Stimulated activated CD4-positive, alpha-beta T cell treated with anti-CD3 and anti-CD28 coated beads, TNF-alpha, amount 100 ng/mL, for 24 hours (primary cell): ENCODE measurements at places on chromosomes 1 and 21.

DNA sequence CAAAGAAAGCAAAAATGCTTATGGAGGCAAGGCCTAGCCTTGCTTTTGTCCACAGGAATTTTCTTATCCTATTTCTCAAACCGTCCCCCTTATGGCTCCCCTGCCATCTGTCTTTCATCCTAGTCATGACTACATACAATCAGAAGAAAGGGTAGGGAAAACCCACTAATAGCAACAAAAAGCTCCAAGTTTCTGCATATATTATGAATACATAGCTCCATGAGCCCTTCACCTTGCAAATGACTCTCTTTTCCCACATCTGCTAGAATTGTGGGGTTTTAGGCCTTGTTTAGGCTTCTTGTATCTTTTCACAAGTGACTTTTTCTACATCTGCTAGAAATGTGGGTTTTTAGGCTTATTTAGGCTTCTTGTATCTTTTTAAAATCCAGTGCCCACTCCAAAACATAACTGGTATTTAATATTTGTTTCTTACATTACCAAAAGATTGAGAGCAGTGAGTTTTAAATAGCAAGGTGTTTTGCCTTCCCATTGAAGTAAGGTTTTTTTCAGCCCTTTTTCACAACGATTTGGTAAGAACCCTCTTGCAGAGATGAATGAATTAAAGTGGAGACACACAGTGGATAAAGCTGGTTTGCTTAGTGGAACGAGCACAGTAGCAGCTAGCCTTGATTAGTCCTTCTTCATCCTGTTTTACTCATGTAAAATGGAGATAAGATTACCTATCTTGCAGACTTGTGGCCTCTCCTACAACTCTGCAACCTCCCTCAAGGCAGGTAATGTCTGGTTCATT, 4.4 kb downstream of the GADD45A start:
- no peak for DNase-seq

DNA sequence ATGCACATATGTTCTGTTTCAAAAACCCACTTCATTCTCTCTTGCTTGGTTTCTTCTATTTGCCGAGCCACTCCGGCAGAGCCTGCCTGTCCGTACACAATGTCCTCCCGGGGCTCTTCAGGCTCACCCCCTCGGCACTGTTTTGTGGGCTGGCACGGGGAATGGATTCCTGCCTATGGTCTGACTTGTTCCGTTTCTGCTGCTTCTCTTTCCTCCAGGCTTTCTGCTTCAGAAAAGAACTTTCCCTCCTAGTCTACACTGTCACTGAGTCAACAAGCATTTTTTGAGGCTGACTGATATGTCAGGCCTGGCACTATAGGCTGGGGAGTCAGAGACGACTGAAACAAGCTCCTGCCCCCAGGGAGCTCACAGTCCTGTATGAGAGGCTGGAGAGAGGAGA, 28.4 kb upstream of the SARS1 start:
- no peak for DNase-seq

- DNase-seq = no peak
Measured at GRCh38 chr1:232932486-232933425, 17.7 kb upstream of the NTPCR start.

GRCh38 chr21:14569868-14570267, 23.8 kb upstream of the SAMSN1 start:
- no peak for DNase-seq

GRCh38 chr1:186899577-186899976, 70.8 kb downstream of the PLA2G4A start:
- DNase-seq = no peak

DNA sequence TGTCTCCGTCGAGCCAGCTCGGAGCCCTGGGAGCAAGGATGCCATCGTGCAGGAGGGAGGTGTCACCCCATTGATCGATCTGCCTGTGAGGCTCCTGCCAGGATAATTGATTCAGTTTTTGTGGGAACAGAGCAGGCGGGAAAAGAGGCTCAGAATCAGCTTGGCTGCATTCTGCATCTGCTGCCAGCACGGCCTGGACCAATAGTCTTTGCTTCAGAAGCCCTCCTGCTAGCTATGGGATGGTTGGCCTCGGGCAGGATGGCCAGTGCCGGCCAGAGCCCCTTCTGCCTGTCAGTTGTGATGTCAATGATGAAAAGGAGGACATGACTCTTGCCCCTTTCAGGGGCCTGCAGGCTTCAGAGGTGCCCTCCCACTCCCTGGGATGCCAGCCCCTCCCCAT, 39.6 kb downstream of the PTPRF start:
- DNase-seq = no peak

- DNase-seq = no peak
Measured at GRCh38 chr1:114024049-114024448, 44.8 kb downstream of the OLFML3 start.

DNA sequence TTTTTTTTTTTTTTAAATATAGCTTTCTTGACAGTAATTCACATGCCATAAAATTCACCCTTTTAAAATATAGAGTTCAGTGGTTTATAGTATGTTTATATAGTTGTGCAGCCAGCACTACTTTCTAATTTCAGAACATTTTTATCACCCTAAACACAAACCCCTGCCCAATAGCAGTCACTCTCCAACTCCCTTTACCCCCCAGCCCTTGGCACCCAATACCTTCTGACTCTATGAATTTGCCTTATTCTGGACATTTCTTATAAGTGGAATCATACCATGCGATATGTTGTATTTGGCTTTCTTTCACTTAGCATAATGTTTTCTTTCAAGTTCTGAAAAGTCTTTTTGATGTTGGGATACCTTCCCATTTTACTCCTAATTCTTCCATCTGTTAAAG, 42.5 kb upstream of the NEXN start:
- no peak for DNase-seq

DNA sequence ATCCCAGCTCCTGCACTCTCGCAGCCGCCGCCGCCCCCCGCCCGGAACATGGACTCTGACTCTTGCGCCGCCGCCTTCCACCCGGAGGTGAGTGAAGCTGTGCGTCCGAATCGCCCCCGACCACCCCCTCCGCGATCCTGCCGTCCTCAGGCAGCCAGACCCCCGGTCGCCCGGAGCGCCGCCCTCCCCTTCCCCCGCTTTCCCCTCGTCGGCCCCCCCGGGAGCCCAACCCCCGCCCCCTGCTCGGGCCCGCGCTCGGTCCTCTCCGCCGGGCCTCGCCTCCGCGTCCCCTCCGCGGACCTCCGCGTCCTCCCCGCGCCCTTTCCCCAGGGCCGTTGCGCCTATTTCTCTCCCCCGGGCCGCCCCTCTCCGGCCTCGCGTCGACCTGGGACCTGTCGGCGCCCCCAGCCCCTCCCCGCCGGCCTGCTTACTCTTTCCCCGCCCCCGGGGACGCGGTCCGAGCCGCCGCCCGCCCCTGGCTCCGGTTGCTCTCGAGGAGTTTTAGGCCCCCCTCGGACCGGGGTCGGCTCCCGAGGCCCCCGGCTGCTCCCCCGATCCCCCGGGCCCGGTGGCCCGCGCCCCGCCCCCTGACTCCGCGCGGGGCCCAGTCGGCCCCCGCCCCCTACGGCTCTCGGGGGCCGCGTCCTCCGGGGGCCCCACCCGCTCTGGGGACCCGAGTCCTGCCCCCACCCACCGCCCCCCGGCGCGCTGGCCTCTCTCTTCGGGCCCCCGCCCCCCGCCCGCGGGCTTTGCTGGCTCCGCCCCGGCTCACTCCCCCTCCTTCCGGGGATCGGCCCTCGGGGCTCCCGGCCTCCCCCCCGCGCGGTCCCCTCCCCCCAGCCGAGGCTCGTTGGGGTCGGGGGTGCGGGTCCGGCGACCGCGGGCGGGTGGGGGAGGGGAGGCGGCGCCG, 743 bp downstream of the PHF13 start:
- no peak for DNase-seq

DNA sequence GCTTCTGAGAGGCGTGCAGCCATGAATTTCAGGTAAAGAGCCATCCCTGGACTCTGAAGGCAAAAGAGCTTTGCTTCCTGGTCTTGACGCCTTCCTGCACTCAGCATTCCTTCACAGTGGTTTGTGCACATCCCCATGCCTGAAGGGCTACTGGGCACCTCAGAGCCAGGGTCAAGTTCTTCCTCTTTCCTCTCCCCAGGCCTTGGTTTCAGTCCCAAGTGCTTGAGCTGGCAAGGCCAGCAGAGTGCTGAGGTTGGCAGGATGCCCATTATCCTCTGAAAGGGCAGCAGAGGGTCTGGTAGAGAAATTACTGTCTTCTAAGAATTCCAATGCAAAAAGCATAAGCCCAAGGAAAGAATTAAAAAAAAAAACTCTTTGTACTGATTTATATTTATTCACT, 1064.9 kb downstream of the TTLL7 start:
- DNase-seq = no peak

GRCh38 chr1:26350701-26351589, 3.0 kb downstream of the CRYBG2 start:
- no peak for DNase-seq

- DNase-seq = no peak
Measured at GRCh38 chr1:230320804-230321203, 105.3 kb downstream of the PGBD5 start.

- no peak for DNase-seq
Measured at GRCh38 chr1:55474168-55474786, 259.1 kb upstream of the USP24 start.

- DNase-seq = no peak
Measured at GRCh38 chr1:54806931-54807611, 5.9 kb upstream of the TTC22 start.

GRCh38 chr1:173758980-173759379, 44.2 kb downstream of the KLHL20 start:
- DNase-seq = no peak

- no peak for DNase-seq
Measured at GRCh38 chr1:161158316-161159010, 837 bp upstream of the USP21 start.

- DNase-seq = no peak
Measured at GRCh38 chr1:98969798-98970490, 34.7 kb downstream of the PLPPR5 start.

- DNase-seq = no peak
Measured at GRCh38 chr1:87905651-87906050, 577.0 kb downstream of the LMO4 start.

GRCh38 chr1:167669209-167670124, 39.4 kb downstream of the RCSD1 start:
- DNase-seq = no peak

DNA sequence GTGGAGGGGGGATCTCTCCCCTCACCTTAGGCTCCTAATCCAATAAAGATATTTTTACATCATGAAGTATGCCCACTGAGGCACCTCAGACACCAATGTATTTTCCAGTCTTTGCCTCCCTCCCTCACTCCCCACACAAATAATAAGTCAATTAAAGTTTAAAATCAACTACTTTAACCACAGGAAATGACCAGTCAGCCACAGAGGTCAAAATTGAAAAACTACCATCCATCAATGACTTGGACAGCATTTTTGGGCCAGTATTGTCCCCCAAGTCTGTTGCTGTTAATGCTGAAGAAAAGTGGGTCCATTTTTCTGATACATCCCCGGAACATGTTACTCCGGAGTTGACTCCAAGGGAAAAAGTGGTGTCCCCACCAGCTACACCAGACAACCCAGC, 70.6 kb upstream of the DYNLT5 start:
- DNase-seq = no peak

- no peak for DNase-seq
Measured at GRCh38 chr1:158003406-158003800, 10.0 kb downstream of the KIRREL1 start.

- no peak for DNase-seq
Measured at GRCh38 chr1:239228451-239228850, 157.9 kb upstream of the CHRM3 start.

- DNase-seq = no peak
Measured at GRCh38 chr1:182368903-182369302, 22.7 kb downstream of the GLUL start.

DNA sequence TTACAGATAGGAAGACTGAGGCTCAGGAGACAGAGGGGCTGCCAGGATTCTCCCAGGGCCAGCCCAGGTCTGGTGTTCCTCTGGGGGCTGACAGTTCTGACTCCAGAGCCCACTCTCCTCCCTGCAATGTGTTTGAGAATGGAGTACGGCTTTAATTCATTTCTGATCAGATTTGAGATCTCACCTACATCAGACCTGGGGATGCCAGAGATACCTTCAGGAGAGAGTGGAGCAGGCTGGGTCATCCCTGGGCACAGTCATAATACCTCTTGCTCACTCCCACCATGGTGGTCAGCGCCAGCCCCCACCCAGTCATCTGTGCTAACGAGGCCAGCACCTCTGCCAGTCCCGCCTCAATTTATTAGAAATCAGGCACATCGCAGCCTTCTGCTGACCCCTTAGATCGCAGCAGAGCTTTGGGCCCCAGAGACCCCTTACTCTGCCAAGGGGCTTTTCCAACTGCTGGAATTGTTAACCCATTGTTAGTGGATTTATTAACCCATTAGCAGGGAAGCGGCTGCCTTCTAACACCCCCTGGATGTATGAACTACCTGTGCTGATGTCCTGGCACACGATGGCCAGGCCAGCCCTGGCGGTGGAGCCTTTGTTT, 352.1 kb downstream of the MATN1 start:
- no peak for DNase-seq

DNA sequence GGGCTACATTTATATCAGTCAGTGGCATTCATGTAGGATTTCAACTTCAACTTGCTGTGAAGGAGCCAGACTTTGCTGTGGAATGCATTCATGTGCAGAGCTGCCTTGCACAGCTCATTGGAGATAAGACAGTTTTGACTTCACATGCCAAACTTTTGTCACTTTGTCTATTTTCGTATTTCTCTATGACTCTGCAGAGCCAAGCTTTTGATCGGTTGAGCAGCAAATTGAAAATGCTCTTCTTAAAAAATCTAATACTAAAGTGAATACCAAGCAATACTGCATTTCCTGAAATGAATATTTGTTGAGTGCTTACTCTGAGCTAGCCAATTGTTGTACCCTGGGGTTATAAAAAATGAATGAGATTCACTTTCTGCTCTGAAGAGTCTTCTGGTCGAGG, 388.7 kb downstream of the ST6GALNAC3 start:
- no peak for DNase-seq

GRCh38 chr1:12521096-12521495, 96.9 kb downstream of the DHRS3 start:
- DNase-seq = no peak

- DNase-seq = no peak
Measured at GRCh38 chr1:93255222-93256079, 74.9 kb downstream of the CCDC18 start.

- DNase-seq = no peak
Measured at GRCh38 chr1:196425513-196425912, 182.7 kb downstream of the KCNT2 start.
